ENCODE measurements at places on chromosomes 4 and X.

DNA sequence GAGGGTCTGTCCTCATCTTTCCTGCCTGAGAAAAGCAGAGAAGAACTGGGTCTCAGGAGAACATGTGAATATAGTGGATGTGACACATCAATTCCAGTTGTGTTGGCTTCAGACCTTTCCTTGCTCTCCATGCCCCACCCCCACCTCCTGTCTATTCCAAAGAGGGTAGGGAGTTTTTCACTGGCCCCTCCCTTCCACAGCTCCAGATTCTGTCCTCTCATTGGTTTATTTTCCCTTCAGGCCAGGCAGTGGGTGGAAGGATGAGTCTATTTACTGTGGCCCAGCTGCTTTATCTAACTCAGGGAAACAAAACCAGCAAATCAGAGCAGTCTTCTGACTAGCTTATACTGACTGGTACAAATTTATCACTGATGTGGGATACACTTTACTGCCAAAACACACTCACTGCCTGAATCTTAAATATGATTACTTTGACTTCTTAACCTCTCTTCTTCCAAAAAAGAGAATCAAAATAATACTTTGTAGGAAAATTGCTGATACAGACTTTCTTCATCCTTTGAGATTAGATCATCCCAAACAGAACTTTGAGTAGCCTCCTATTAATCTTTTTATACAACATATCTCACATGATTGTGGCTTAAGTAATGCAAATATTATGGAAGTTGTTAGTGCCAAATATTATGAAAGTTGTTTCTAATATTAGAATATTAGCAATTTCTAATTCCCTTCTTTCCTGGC, 221.2 kb downstream of the MID1 start:
- no peak overlapping the region for H3K27ac ChIP-seq
- H3K4me3 ChIP-seq: no peak overlapping the region
- H3K36me3 ChIP-seq: no peaks in the 10 kb centered on the region
- no peaks in the 10 kb centered on the region for H3K27me3 ChIP-seq

DNA sequence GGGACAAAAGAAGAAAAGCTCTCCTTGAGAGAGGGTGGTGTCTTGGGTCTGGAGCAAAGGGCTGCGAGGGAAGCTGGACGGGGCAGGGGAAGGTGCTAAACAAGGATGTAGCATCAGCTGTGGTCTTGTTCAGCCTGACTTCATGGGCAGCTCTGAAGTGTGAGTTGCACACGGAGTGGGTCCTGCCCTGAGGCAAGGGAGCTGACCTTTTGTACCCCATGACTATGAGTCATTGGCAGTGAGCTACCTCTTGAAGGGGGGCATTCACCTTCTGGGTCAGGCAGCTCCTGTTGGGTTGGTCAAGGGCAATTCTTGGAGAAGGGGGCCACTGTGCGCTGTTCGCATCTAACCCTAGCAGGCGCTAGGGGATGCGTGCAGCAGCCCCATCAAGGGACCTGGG, 151.8 kb downstream of the SMIM20 start:
- no peak for DNase-seq
- no peak overlapping the region for H3K27ac ChIP-seq
- no peak overlapping the region for H3K4me3 ChIP-seq
- H3K27me3 ChIP-seq: no peaks in the 10 kb centered on the region

- no peaks in the 10 kb centered on the region for H3K36me3 ChIP-seq
- no peak for DNase-seq
- H3K27me3 ChIP-seq: no peaks in the 10 kb centered on the region
These were observed 670.6 kb upstream of the ATOH1 start for GRCh38 chr4:93157986-93158385.

GRCh38 chrX:108537005-108537404, 97.4 kb downstream of the COL4A5 start:
- DNase-seq: peak; percentile 58
- no peak overlapping the region for H3K27ac ChIP-seq
- no peaks in the 10 kb centered on the region for H3K27me3 ChIP-seq
- no peak overlapping the region for H3K4me3 ChIP-seq

DNA sequence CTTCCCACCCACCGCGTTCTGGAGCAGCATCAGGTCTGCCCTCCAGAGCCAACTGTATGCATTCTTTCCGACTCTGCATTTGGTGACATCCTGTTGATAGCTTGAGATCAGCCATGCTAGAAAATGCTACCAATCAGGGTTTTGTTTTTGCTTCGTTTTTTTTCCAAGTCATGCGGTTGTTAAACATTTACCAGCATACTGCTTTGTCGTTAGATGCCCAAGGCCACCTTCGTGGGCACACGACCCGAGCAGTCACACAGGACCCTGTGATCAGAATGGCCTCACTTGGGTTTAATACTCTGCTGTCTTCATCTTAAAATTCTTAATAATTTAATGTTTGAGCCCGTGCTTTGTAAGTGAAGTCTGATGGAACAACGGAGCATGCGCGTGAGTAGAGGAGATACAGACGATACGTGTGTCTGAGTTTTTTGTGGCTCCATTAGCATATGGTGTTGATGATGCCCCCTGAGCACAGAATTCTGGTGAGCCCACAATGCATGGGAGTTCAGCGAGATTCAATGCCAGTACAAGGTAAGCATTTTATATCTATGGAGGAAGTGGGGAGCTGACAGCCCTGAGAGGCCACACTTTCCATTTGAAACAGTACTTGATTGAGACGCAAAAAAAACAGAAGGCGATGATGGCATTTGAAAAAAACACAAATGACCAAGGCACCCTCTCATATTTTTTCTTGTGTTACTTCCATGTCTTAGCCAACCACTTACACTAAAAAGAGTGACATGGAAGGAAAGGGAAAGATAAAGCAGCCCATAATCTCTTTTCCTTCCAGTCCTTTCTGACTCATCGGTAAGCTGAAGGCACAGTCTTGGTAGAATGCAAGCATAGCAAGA, 323.6 kb downstream of the BCOR start:
- H3K4me1 ChIP-seq: no peaks in the 10 kb centered on the region
- H3K27me3 ChIP-seq: no peaks in the 10 kb centered on the region
- H3K36me3 ChIP-seq: no peaks in the 10 kb centered on the region
- H3K4me3 ChIP-seq: no peak overlapping the region
- no peak for DNase-seq
- no peak overlapping the region for H3K27ac ChIP-seq

GRCh38 chr4:139656614-139657486, 8.8 kb upstream of the MGST2 start:
- H3K4me1 ChIP-seq: peaks cover 11% of the 10 kb centered on the region
- H3K36me3 ChIP-seq: no peaks in the 10 kb centered on the region
- DNase-seq: peak; percentile 86
- no peaks in the 10 kb centered on the region for H3K27me3 ChIP-seq

- H3K4me1 ChIP-seq: no peaks in the 10 kb centered on the region
- no peak overlapping the region for H3K4me3 ChIP-seq
- no peaks in the 10 kb centered on the region for H3K27me3 ChIP-seq
- no peak overlapping the region for H3K27ac ChIP-seq
- no peak for DNase-seq
These were observed 3.5 kb downstream of the TMSB4X start for GRCh38 chrX:12978205-12979025.

GRCh38 chr4:36332023-36332781, 50.8 kb downstream of the DTHD1 start:
- no peak overlapping the region for H3K4me3 ChIP-seq
- H3K36me3 ChIP-seq: no peaks in the 10 kb centered on the region
- H3K27me3 ChIP-seq: no peaks in the 10 kb centered on the region
- no peak for DNase-seq
- H3K27ac ChIP-seq: no peak overlapping the region

GRCh38 chrX:17323397-17323796, 51.6 kb upstream of the NHS start:
- no peak for DNase-seq
- no peak overlapping the region for H3K27ac ChIP-seq
- H3K4me1 ChIP-seq: no peaks in the 10 kb centered on the region
- no peaks in the 10 kb centered on the region for H3K27me3 ChIP-seq
- no peak overlapping the region for H3K4me3 ChIP-seq

GRCh38 chr4:142778430-142778829, 67.7 kb downstream of the INPP4B start:
- DNase-seq: no peak
- no peak overlapping the region for H3K27ac ChIP-seq
- H3K4me3 ChIP-seq: no peak overlapping the region
- H3K27me3 ChIP-seq: peaks cover 2% of the 10 kb centered on the region

DNA sequence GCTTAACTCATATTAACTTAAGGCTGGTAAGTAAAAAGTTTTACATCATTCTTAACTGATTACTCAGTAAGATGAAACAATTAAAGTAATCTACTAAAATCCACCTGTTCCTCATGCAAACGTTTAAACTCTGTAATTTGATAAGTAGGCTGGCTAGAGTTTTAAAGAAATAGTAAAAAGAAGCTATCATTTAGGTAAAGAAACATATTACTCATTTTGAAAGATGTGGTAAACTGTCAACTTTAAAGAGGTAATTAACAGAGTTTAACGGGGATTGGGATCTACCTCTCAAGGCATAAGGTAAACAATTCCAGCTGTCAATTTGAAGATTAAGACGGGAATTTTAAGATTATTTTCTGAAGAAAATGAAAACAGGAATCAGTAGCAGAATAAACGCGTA, 9.8 kb downstream of the GNPDA2 start:
- no peak for DNase-seq
- H3K27me3 ChIP-seq: no peaks in the 10 kb centered on the region
- H3K4me3 ChIP-seq: no peak overlapping the region
- no peaks in the 10 kb centered on the region for H3K36me3 ChIP-seq
- no peaks in the 10 kb centered on the region for H3K4me1 ChIP-seq

DNA sequence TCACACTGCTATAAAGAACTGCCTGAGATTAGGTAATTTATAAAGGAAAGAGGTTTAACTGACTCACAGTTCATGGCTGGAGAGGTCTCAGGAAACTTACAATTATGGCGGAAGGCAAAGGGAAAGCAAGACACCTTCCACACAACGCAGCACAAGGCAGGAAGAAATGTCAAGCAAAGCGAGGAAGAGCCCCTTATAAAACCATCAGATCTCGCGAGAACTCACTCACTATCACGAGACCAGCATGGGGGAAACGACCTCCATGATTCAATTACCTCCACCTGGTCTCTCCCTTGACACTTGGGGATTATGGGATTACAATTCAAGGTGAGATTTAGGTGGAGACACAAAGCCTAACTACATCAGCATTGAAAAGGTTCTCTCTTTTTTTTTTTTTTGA, 39.6 kb downstream of the PALLD start:
- H3K36me3 ChIP-seq: no peaks in the 10 kb centered on the region
- DNase-seq: no peak
- H3K4me1 ChIP-seq: peaks cover 2% of the 10 kb centered on the region
- no peak overlapping the region for H3K4me3 ChIP-seq

GRCh38 chr4:118390121-118390520, 37.3 kb upstream of the PRSS12 start:
- no peaks in the 10 kb centered on the region for H3K36me3 ChIP-seq
- no peak overlapping the region for H3K4me3 ChIP-seq
- H3K27me3 ChIP-seq: no peaks in the 10 kb centered on the region
- H3K4me1 ChIP-seq: no peaks in the 10 kb centered on the region
- no peak overlapping the region for H3K27ac ChIP-seq

DNA sequence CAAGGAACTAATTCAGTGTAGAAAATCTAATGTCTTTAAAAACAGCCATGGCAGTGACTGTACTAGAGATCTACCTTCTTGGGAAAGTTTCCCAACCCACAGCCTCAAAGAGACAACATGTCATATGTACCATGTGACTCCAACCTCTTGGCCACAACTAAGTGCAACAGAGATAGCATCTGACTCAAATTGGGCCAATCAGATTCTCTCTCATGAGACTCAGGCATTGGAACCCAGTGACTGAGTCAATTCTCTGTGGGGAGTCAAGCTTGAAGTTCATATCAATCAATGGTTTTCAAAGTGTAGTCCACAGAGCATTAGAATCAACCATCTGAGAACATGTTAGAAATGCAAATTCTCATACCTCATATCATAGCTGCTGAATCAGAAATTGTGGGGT, 123.3 kb downstream of the MBNL3 start:
- no peaks in the 10 kb centered on the region for H3K36me3 ChIP-seq
- no peak overlapping the region for H3K27ac ChIP-seq
- H3K27me3 ChIP-seq: no peaks in the 10 kb centered on the region
- DNase-seq: no peak
- H3K4me1 ChIP-seq: no peaks in the 10 kb centered on the region

- no peak for DNase-seq
- no peaks in the 10 kb centered on the region for H3K27me3 ChIP-seq
- peaks cover 2% of the 10 kb centered on the region for H3K4me1 ChIP-seq
- H3K4me3 ChIP-seq: peak overlapping the region; percentile 92
- H3K36me3 ChIP-seq: peaks cover 18% of the 10 kb centered on the region
These were observed 934 bp upstream of the SEC31A start for GRCh38 chr4:82891707-82892466.

- no peak for DNase-seq
- H3K36me3 ChIP-seq: no peaks in the 10 kb centered on the region
- peaks cover 1% of the 10 kb centered on the region for H3K4me1 ChIP-seq
- no peaks in the 10 kb centered on the region for H3K27me3 ChIP-seq
These were observed 44.3 kb downstream of the GALNTL6 start for GRCh38 chr4:171857302-171858012.

GRCh38 chr4:113837397-113837796, 75.9 kb upstream of the CAMK2D start:
- no peak overlapping the region for H3K27ac ChIP-seq
- H3K4me1 ChIP-seq: no peaks in the 10 kb centered on the region
- H3K36me3 ChIP-seq: no peaks in the 10 kb centered on the region
- H3K4me3 ChIP-seq: no peak overlapping the region

DNA sequence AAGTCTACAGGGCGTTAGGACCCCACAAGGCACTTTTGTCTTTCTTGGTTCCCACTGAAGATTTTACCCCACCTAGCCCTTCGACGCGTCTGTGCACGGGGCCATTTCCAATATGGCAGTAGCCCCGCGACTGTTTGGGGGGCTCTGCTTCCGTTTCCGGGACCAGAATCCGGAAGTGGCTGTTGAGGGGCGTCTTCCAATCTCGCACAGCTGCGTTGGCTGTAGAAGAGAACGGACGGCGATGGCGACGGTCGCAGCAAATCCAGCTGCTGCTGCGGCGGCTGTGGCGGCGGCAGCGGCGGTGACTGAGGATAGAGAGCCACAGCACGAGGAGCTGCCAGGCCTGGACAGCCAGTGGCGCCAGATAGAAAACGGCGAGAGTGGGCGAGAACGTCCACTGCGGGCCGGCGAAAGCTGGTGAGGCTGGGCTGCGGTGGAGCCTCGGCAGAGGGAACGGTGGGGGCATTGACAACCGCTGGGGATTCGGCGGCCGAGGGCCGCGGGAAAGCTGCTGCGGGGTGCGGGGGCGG, at the start of gene USP11:
Gene USP11, plus strand, starts transcription at position 207 of the 530 bp plus-strand sequence. Its CDS starts 35 bp downstream, at position 242.
- H3K27me3 ChIP-seq: no peaks in the 10 kb centered on the region
- H3K27ac ChIP-seq: peak within 1 kb of the TSS; percentile 96
- peak within 1 kb of the TSS; percentile 83 for H3K4me3 ChIP-seq
- peaks cover 8% of the 10 kb centered on the region for H3K36me3 ChIP-seq

GRCh38 chr4:66045913-66046312, 375.6 kb upstream of the EPHA5 start:
- no peak for DNase-seq
- no peaks in the 10 kb centered on the region for H3K27me3 ChIP-seq
- no peak overlapping the region for H3K27ac ChIP-seq
- H3K4me1 ChIP-seq: no peaks in the 10 kb centered on the region
- no peak overlapping the region for H3K4me3 ChIP-seq

GRCh38 chr4:121564840-121565375, 131.9 kb downstream of the ANXA5 start:
- H3K4me1 ChIP-seq: no peaks in the 10 kb centered on the region
- DNase-seq: no peak
- no peaks in the 10 kb centered on the region for H3K36me3 ChIP-seq
- H3K27me3 ChIP-seq: no peaks in the 10 kb centered on the region
- no peak overlapping the region for H3K27ac ChIP-seq
